ENCODE measurements at places on chromosomes 7 and 10. TPM values are rescaled to one million over a fixed set of nuclear protein-coding genes. Genes with fewer than 3 reads are reported as not detected.

GRCh38 chr7:98730326-98730725, 113.2 kb downstream of the NPTX2 start:
- DNase-seq, result no peak

Gene RNF133
- 0.22 TPM for total RNA-seq

DNA sequence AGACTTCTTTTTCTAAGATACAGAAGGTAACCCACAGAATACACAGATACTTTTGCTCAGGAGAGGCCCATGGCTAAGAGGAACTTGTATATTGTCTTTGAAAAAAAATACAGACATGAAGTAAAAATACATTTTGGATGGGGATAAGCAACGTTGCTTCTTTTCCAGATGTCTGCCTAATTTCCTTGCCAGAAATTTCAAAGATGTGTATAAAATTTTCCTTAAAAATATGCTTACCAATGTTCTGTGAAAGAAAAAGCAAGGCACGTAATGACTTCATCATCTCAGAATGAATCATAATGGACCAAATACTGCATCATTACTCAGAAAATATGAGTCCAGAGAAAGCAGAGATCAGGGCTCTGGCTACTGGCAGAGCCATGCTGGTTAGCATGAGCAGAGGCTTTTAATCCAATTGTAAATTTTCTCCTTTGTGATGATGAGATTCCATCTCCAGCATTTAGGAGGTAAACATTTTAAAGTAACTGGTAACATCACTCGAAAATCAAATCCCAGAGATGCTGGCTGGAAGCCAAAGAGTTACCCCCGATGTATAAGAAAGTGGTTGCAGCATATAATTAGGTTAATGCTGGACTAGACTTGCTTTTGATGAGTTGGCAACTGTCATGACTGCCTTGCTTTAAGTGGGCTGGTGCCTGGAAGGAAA, 272.5 kb downstream of the SEMA3A start:
- DNase-seq, result peak; percentile 95

Gene POP7
- 31.6 TPM for total RNA-seq

- no peak for DNase-seq
Measured at GRCh38 chr7:92421676-92422435, 25.4 kb upstream of the GATAD1 start.

GRCh38 chr7:149686011-149686410, 87.4 kb downstream of the ZNF467 start:
- peak; percentile 34 for DNase-seq

Gene ENO4
- 0.44 TPM for total RNA-seq

- DNase-seq, result no peak
Measured at GRCh38 chr7:47830015-47830414, 118.3 kb downstream of the PKD1L1 start.

- DNase-seq, result no peak
Measured at GRCh38 chr10:93656155-93656554, 43.8 kb downstream of the PDE6C start.

Gene ATRNL1
- 7.1 TPM for total RNA-seq

GRCh38 chr10:69101451-69102095, 13.7 kb downstream of the SRGN start:
- no peak for DNase-seq

DNA sequence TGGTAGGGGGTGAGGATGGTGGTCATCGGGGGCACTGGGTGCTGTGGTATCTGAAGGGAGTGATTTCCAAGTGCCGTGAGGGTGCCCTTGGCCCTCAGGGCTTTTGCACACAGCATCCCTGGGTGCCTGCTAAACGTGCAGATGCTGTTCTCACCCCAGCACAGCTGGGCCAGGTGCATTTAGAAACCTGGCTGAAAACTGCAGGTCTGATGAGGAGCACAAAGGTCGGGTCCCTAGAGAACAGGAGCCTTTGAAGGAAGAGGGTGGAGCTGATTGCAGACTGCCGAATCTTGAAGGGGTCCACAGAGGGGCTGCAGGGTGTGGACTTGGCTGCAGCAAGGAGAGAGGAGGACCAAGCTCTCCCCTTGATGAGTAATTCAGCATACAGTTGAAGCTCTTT, 32.0 kb downstream of the ZMIZ1 start:
- DNase-seq, result no peak

DNA sequence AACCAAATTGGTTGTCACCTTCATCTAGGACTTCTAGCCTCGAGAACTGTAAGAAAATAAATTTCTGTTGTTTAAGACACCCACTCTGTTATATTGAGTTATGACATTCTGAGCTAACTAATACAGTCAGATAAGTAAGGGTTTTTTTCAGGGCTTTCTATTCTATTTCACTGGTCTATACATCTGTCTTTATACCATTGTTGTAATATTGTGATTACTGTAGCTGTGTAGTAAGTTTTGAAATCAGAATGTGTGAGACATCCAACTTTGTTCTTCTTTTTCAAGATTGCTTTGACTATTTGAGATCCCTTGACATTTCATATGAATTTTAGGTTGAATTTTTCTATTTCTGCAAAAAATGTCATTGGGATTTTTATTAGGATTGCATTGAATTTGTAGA, 7.5 kb downstream of the IFIT1 start:
- DNase-seq, result no peak

- no peak for DNase-seq
Measured at GRCh38 chr10:127945948-127946711, 39.2 kb downstream of the PTPRE start.

Gene SYCE1
- total RNA-seq, result 0.13 TPM

Gene PLEKHS1
- total RNA-seq, result 0.04 TPM

Gene CDHR3
- total RNA-seq, result 10.1 TPM
